ENCODE measurements at places on chromosomes 13 and 19.

GRCh38 chr19:566844-567243 lies 5.6 kb upstream of the BSG start:
- no peak for DNase-seq

DNA sequence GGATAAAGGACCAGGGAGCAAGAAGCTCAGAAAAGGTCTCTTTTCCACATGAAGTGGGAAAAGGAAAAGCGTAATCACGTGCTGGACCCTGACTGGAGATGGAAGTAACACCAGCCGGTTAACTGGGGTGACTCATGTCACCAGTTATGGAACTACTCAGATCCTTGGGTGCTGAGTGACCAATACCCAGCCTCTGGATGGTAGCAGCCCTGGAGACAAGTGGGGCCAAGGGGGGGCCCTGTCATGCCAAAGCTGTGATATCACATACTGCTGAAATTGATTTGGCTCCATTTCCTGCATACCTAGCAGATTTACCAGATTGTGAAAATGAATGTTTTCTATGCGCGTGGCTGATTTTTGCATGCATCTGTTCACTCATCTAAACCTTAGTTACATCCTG lies 158.9 kb downstream of the ZIC5 start:
- DNase-seq: no peak

DNA sequence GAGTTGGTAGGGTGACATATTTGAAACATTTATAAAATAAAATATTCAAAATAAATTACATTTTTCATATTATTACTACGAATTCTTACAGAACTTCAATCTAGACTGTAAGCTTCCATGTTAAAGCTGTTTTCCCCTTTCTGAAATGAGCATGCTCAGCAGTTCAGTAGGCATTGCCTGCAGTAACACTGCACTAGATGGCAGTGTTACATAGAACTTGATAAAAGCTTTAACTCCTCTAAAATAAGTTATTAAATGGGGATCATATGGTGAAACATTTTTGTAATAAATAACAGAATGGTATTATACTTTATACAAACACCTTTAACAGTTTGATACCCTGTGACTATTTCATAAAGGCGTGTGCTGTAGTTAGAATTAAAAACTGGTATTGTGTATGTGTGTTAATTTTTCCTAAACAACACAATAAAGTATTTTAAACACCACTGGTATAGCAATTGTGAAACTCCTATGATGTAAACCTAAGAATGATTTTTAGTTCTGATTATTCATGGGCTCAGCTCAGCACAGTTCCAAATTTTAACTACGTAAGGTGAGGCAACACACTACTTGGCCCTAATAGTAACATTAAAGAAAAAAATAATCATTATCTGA lies 11.6 kb upstream of the GPR18 start:
- DNase-seq: peak; percentile 61

DNA sequence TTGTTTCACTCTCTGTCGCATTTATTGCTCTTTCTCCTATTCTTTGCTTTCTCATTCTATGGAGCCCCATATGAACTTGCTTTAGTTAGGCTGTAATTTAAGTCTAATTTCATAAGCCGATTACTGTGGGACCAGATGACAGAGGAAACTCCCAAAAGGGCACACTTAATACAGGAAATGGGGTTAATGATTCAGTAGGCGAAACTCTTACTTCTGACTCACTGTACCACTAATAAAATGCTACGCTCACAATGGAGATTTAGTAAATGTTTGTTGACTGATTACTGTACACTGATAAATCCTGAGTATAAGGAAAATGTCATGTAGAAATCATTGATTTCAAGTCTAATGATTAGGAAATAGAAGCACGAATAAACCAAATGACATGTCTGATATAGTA lies 276.4 kb downstream of the KLF5 start:
- no peak for DNase-seq

DNA sequence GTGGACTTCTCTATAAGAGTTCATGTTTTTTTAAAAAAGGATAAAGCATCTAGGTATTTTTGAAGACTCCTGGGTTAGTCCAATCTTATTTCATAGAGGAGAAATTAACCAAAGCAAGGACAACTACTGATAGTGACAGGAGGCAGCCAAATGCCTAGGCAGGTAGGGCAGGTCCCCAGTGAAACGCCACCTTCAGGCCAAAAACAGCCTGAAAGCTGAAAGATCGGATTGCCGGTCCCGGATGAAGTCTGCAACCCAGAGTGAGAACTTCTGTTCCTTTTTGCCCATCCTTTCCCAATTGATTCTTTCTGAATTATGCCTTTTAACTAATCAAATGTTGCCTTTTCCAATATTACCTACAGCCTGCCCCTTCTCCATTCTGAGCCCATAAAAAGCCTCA lies 6.1 kb upstream of the GGACT start:
- DNase-seq: peak; percentile 14

DNA sequence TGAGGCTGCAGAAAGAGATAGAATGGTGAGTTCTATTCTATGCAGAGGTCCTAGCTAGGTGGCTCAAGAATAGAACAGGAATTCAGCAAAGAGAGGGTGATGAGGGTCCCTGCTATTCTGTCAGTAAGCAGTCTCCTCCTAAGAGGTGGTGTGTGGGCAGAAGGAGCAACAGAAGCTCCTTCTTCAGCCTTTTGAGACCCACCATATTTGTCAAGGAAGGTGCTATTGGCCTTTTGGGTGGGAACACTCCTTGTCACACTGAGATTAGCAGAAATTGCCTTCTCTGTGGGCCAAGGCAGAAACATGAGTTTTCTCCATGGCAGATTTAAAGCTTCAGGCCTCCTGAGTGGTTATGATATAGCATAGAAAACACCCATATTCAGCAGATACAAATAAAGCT lies 39.4 kb upstream of the RAP2A start:
- DNase-seq: no peak

GRCh38 chr19:3105641-3106508 lies 11.7 kb downstream of the GNA11 start:
- no peak for DNase-seq

DNA sequence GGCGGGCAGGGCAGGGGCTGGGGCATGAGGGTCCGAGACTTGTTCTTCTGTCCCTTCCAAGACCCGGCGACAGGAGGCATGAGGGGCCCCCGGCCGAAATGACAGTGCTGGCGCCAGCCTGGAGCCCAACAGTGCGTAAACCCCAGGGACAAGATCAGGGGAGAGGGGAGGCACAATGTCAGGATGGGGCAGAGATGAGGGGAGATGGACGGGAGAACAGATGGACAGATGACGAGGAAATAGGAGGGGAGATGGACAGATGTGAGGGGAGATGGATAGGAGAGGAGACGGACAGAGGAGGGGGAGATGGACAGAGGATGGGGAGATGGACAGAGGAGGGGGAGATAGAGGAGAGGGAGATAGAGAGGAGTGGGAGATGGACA lies 518 bp downstream of the FLT3LG start:
- no peak for DNase-seq

DNA sequence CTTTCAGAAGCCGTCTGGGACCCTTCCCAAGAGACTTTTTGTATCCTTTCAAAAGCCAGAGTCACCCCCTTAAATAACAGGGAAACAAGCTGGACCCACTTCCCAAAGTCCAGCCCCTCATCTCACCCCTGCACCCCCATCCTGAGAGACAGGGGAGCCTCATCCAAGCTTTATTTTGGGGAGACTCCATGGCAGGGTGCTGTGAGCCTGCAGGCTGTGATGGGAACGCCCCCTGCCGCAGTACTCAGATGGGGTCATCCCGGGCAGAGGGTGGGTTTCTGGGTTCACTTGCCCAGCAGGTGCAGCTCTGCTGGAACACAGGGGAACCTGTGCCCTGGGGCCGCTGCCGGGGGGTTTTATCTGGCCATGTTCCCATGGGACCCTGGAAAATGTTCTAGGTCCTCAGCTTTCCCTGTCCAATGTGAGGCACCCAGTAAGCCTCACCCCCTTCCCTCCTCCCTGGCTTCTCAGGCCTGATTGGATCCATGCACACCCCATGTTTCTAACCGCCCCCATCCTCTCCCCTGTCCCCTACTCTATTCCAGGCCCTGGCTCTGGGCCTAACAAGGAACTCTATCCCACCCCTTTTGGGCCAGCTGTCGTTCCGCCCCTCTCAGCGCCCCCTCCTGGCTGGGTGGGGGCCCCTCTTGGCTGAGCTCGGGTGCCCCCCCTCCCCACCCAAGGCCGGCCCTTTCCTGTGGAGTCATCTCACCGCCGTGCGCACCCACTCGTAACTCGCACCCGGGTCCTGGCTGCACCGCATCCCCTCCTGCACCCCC lies 1.0 kb downstream of the HIF3A start:
- DNase-seq: no peak
